ENCODE measurements at places on chromosomes 4 and X.

- DNase-seq = no peak
Observed at GRCh38 chrX:87728459-87728858, 210.9 kb downstream of the KLHL4 start.

DNA sequence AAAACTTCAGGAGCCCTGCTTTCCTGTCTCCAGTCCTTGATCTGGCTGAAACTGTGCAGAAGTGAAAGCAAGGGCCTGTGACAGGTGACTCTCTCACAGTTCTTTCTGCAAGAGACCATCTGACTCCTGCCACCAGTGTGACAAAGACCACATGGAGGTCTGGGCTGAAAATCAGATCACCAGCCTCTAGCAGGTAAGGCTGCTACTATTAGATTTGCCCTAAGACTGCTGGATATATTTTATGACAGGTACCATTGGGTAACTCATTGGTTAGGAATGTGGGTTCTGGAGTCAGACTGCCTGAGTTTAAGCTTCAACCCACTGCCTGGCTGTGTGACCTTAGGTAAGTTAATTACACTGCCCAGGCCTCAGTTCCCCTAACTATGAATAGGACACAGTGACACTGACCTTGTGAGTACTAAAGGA is 163.3 kb upstream of the SLC7A11 start:
- no peak for DNase-seq

GRCh38 chrX:48789366-48790220 is 3.2 kb downstream of the GATA1 start:
- DNase-seq = no peak

DNA sequence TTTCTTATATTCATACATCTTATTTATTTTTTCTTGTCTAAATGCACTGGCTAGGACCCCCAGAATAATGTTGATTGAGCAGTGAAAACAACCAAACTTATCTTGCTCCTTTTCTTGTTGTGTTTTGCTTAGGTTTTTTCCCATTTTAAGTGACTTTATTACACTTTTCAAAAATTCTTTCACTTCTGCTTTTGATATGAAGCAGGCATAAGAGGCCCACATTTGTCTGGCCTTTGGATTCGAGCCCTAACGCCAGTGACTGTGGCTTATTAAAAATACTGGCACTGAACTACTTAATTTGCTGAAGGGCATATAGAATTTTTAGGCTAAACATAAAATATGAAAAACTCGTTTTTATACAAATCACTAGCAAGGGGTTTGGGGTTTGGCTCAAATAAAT is 197.0 kb downstream of the ASB9 start:
- no peak for DNase-seq

- DNase-seq = no peak
Observed at GRCh38 chr4:15238720-15239119, 189.1 kb upstream of the C1QTNF7 start.

DNA sequence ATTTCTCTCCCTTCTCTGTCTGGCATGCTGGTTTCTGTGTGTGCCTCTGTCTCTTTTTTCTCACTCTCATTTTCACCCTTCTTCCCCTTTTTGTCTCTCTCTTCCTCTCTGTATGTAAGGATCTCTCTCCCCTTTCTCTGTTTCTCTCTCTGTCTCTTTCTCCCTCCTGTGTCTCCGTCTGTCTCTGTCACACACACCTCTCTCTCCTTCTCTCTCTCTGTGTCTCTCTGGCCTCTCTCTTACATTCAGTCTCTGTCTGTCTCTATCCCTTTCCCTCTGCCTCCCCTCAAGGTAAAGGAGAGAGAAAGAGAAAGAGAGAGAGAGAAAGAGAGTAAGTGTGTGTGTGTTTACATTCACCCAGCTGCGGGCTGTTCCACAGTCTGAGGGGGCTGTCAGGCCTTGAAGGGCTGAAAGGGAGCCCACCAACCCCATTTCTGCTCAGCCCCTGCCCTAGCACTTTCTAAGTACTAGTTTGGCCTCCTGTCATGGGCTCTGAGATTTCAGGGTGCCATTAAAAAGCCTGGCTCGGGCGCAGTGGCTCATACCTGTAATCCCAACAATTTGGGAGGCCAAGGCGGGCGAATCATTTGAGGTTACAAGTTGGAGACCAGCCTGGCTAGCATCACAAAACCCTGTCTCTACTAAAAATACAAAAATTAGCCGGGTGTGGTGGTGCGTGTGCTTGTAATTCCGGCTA is 9.6 kb upstream of the TSPYL2 start:
- no peak for DNase-seq

Data from transverse colon (tissue), 4 donors.